CD8-positive, alpha-beta T cell (primary cell): ENCODE measurements at places on chromosomes 4 and X. TPM values are rescaled to one million over a fixed set of nuclear protein-coding genes. Genes with fewer than 3 reads are reported as not detected.

The PRDM8 gene
- total RNA-seq: 6.0 TPM

DNA sequence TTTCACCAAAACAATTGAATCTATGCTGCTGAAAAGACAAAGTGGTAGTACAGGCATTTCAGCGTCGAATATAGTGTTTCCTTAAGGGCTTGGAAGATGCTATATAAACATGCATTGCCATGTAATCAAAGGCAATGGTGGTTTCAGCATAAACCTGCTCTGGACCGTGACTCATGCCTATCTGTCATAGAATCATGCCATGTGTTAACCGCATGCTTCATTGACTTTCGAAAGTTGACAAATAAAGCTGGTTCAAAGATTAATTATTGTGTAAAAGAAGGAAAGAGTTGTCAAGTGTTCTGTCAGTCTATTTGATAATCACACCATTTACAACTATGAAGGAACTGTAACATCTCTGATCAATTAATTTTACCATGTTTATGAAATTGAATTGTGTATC lies 83.2 kb downstream of the FUNDC1 start:
- DNase-seq: no peak

The NAP1L2 gene
- 2.7 TPM for total RNA-seq

The VCX2 gene
- total RNA-seq: not detected

- DNase-seq: no peak
Observed at GRCh38 chr4:156193800-156194199, 240.1 kb upstream of the CTSO start.

- no peak for DNase-seq
Observed at GRCh38 chr4:52554612-52555355, 104.3 kb downstream of the USP46 start.

The F8A3 gene
- total RNA-seq: 4.4 TPM

DNA sequence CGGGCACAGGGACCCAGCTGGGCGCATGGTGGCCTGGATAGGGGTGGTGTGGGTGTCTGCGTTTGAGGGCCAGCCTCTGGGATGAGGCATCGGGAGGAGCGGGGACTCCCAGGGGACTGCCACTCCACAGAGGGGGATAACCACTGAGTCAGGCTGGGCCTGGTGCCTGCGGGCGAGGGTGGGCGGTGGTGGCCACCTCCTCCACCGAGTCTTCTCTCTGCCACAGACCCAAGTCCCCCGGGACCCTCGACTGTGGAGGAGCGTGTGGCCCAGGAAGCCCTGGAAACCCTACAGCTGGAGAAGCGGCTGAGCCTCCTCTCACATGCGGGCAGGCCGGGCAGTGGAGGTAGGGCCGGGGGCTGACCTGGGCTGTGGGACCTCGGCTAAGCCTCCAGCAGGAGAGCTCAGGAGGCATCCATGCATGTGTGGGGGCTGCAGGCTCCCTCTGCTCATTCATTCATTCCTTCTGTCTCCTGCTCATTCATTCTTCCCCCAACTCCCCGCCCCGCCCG lies 26.4 kb downstream of the DOK7 start:
- DNase-seq: no peak

DNA sequence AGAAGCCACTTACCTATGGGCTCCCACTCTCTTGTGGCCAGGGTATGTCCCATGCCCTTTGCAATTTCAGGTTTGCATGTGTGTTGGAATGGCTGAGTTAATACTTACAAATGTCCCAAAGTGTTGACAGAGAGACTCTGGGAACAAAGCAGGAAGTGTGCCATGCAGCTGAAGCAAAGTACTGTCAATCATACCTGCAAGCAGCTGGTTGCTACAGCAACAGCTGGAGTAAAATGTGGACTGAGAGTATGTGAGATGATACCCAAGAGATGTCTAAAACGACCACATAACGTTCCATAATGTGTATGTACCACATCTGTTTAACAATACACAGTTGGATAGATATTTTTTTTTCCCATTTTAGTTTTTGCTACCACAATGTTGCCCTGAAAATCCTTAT lies 82.8 kb upstream of the CAMK2D start:
- no peak for DNase-seq

The CLGN gene
- not detected for total RNA-seq

The UGT2B7 gene
- not detected for total RNA-seq

GRCh38 chr4:67054896-67055295 lies 490.4 kb downstream of the CENPC start:
- DNase-seq: no peak

DNA sequence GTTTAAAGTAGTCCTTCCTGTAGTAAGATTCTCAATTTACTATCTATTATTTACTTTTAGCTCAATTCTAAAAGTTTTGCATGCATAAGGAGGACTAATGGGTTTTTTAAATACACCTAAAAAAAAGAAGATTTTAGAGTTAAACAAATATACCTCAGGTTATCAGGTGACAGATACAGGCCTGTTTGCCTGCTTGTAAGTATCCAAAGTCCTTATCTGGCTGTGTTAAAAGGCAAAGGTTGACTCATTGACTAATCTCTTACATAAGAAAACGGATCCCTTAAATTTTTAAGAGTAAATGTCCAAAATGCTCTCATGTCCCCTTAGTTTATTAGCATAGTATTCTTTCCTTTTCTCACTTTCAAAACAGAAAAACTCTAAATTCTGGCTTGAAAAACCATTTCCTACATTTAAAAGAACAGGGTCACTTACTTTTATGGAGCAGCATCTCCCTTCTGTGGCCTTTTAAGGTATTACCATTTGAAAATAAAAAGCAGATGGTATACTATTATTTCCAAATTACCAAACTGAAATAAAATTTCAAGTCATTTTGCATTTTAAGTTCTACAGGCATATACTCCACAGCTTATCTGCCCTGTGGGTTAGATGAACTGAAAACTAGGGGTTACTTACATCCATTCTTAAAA lies 4.5 kb downstream of the CBR4 start:
- DNase-seq: no peak

- no peak for DNase-seq
Observed at GRCh38 chr4:81304871-81305270, 89.8 kb upstream of the PRKG2 start.

DNA sequence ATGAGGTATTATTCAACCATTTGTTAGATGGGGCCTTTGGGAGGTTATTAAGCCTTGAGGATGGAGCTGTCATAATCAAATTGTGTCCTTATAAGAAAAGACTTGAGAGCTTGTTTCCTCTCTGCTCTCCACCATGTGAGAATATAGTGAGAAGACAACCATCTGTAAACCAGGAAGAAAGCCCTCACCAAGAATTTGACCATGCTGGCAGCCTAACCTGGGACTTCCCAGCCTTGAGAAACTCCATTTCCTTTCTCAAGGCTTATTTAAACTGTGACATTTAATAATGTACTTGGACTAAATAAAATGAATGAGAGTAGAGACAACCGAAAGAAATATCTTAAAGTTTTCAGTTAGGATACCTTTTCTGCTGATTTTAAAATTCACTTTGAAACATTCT lies 83.7 kb upstream of the GC start:
- DNase-seq: no peak

DNA sequence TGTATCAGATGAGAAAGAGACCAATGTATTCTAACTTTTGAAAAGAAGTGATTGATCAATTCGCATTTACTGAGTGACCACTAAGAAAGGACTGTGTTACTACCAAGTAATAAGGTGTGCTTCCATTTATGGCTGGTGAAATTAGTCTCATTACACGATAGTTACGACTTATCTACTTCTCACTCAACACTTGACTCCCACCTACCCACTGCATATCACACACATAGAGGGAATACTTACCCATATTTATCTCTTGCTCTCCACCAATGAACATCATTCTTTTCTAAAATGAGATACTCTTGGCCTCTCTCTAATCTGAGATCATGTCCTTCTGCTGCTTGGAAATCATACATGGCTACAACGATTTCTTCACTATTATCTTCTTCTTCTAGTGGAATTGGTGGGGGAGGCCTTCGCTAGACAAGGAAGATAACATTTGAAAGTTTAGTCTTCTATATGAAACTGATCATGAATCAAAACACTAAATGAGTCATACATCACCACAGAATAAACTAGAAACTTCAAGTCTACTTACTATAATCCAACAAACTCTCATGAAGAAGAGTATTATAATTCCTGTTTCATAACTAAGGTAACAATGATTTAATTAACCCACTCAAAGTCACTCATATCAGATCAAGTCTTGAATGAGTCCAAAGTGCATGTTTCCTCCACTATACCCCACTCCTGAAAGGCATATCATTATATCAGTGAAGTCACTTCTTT lies 33.7 kb upstream of the TXK start:
- DNase-seq: no peak

DNA sequence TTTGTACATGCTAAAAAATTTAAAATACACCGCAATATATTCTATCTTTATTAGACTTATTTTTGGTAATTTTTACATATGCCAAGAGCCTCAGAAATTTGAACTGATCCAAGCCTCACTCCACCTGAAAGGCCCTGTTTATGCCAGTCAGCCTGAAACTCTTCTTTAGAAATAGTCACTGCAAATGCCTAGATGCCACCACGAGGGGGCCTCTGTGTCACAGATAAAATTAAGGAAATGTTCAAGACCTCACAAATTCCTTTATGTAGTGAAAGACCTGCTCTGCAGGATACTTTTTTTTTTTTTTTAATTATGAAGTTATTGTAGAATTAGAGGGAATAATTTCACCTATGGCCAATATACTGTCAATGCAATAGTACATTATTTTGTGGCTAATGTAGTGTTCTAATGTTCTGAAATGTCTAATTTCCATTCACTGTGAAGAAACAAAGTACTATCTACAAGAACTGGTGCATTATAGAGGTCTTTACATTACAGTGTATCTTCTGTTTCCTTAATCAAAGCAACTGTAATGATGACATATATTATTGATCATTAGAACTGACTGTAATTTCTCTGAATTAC lies 69.8 kb downstream of the DTHD1 start:
- peak; percentile 65 for DNase-seq

The TRIML2 gene
- total RNA-seq: not detected

GRCh38 chr4:51884606-51885005 lies 41.7 kb downstream of the DCUN1D4 start:
- DNase-seq: no peak

The USP51 gene
- 2.1 TPM for total RNA-seq

- DNase-seq: no peak
Observed at GRCh38 chrX:23332888-23333821, 1.5 kb upstream of the PTCHD1 start.

GRCh38 chr4:94744850-94745249 lies 12.9 kb upstream of the BMPR1B start:
- no peak for DNase-seq

The GIMD1 gene
- total RNA-seq: not detected

The HPSE gene
- total RNA-seq: 1.3 TPM

The ACE2 gene
- not detected for total RNA-seq

The BMP3 gene
- total RNA-seq: not detected

The PLXNB3 gene
- total RNA-seq: 0.50 TPM

The CYLC1 gene
- total RNA-seq: not detected

The UGT2A1 gene
- not detected for total RNA-seq

GRCh38 chr4:85967872-85968271 lies 392.0 kb downstream of the MAPK10 start:
- no peak for DNase-seq

DNA sequence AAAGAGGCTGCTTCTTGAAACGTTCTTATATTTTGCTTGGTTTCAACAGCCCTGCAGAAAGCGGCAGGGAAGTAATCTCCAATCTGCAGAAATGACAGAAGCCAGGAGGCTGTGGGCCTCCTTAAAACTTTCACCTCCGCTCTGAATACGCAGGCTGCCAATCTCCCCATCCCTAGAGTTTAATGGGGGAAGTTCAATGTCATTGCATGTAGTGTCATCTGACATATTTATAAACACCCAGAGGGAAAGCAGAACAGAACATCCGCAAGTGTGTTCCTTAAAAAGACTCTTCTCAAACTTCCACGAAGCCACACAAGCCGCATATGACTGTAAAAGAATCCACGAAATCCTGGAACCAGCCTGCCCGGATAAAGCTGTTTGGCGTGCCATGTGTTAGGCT lies 148.8 kb upstream of the TBL1X start:
- no peak for DNase-seq

The ARR3 gene
- total RNA-seq: not detected

- no peak for DNase-seq
Observed at GRCh38 chr4:125421547-125421946, 106.8 kb downstream of the FAT4 start.

GRCh38 chr4:147620315-147620714 lies 3.1 kb downstream of the TMEM184C start:
- DNase-seq: no peak

DNA sequence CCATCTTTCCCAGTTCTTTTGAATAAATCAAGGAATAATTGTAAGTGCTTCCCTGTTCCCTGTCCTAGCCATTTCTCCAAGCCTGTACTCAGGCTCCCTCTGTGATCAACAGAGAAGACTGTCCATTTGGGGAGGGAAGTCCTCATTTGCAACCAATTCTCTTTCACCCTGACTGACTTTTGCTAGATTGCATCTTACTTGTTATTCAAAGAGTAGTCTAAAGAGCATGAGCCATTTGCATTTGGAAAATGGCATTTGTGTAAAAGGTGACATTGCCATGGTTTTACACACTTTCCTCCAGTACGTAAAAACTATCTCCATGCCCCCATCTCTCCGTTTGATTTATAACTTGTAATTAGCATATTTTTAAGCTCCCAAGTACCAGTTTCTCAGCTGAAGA lies 110.6 kb downstream of the MBNL3 start:
- no peak for DNase-seq

The PLAC1 gene
- not detected for total RNA-seq

DNA sequence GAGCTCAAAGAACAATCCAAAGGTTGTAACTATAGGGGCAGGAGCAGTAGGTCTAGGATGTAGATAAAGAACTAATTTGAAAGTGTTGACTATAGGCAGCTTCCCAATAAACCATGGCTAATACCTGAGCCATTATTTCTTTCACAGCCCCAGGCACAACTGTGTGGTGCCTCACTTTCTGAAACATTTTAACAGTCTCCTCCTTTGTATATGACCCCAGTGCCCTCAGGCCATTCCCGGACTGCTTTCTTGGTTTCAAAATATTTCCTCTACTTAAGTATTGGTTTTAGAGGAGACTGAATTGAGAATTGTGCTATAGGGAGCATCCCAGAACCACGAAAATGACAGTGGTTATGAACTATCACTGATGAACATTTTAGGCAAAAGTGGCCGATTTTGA lies 728.7 kb downstream of the IL1RAPL1 start:
- DNase-seq: no peak

The SYP gene
- total RNA-seq: 0.44 TPM

- DNase-seq: no peak
Observed at GRCh38 chr4:26268246-26268645, 52.6 kb upstream of the RBPJ start.
